ENCODE measurements at places on chromosomes 16 and 17.

- DNase-seq, result no peak
These were observed 12.9 kb downstream of the GNGT2 start for GRCh38 chr17:49197346-49197998.

- DNase-seq, result no peak
These were observed 4.6 kb downstream of the UTS2R start for GRCh38 chr17:82376042-82376730.

DNA sequence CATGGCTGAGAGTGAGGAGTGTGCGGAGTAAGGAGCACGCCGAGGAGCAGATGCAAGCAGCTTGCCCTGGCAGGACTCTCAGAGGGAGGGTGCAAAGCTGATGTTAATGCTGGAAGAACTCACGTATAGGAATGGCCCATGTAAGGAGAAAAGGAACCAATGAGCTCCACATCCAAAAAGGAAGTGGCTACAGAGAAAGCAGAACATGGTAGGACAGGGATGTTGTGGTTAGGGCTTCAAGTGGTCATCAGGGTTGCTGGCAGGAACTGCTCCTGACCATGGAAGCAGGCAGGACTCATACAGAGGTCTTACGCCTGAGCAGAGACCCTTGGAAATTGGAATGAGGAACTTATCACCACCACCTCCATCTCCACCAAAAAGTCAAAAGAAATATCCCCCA is 5.2 kb downstream of the MYO1D start:
- no peak for DNase-seq

GRCh38 chr16:621526-622105 is 9.2 kb upstream of the WFIKKN1 start:
- DNase-seq, result no peak
